ENCODE measurements at places on chromosomes 7 and 10. TPM values are rescaled to one million over a fixed set of nuclear protein-coding genes. Genes with fewer than 3 reads are reported as not detected.

Gene OGDHL
- polyA plus RNA-seq: 48.3 TPM

Gene MALRD1
- polyA plus RNA-seq: 3.4 TPM

Gene PROSER2
- polyA plus RNA-seq: 5.9 TPM

Gene OPN1SW
- polyA plus RNA-seq: 1.8 TPM

DNA sequence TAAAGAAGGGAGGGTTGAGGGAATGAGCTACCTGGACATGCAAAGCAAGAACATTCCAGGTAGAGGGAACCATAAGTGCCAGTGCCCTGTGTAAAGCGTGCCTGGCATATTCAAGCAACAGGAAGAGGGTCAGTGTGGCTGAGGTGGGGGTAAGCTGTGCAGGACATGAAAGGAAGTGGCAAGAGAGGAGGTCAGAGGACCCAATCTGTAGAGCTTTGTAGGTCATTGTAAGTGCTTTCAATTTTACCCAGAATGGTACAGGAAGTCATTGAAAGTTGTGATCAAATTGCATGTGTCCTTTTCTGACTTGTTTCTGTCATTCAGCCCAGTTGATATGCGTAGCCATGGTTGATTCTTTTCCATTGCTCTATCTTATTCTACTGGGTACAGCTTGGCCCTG is 156.6 kb downstream of the NOC3L start:
- no peak for DNase-seq

DNA sequence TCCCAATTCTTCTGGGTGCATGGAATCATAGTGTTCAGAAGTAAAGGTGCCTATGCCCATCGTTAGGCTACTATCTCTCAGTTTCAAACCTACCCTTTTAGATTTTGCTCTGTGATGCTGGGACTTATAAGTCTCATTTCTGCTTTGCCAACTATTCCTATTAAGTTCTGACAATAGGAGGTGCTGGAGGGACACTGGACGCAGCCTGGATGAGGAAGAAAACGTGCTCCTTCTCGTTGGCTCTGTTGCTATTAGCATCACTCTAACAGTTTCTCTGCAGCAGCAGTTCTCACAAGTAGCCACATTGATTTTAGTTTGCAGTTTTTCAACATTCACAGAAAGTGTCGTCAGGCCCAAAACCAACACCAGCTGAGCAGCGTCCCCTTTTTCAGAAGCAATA is 72.4 kb downstream of the ABCC2 start:
- DNase-seq: no peak

GRCh38 chr7:30775992-30776391 is 4.8 kb downstream of the MINDY4 start:
- DNase-seq: no peak

- no peak for DNase-seq
Observed at GRCh38 chr7:156947120-156947843, 2.2 kb upstream of the NOM1 start.

- no peak for DNase-seq
Observed at GRCh38 chr7:140212100-140212881, 35.5 kb upstream of the KDM7A start.
